ENCODE measurements at places on chromosomes 16 and 17. TPM values are rescaled to one million over a fixed set of nuclear protein-coding genes. Genes with fewer than 3 reads are reported as not detected.

The PRAC1 gene
- total RNA-seq = not detected

The SLC35G6 gene
- not detected for total RNA-seq

The HOXB8 gene
- total RNA-seq = not detected

The DNAAF8 gene
- 0.28 TPM for total RNA-seq

The KRTAP9-8 gene
- not detected for total RNA-seq

The NKD1 gene
- 0.73 TPM for total RNA-seq

The SLC22A31 gene
- 1.5 TPM for total RNA-seq

The LDHD gene
- total RNA-seq = 0.33 TPM
